ENCODE measurements at places on chromosomes 1 and 21.
A peak's percentile ranks its signal among the peaks of the same experiment; 100 is the strongest.

GRCh38 chr1:233667741-233668140 lies 53.8 kb downstream of the KCNK1 start:
- peak; percentile 22 for DNase-seq

DNA sequence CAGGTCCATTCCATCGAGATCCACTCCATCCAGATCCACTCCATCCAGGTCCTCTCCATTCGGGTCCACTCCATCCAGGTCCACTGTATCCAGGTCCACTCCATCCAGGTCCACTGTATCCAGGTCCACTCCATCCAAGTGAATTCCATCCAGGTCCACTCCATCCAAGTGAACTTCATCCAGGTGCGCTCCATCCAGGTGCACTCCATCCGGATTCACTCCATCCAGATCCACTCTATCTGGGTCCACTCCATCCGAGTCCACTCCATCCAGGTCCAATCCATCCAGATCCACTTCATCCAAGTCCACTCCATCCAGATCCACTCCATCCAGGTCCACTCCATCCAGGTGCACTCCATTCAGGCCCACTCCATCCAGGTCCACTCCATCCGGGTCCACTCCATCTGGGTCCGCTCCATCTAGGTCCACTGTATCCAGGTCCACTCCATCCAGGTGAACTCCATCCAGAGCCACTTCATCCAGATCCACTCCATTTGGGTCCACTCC lies 157.4 kb downstream of the HUNK start:
- DNase-seq: no peak

- peak; percentile 89 for DNase-seq
These were observed 6.0 kb downstream of the GLIS1 start for GRCh38 chr1:53732912-53733317.

DNA sequence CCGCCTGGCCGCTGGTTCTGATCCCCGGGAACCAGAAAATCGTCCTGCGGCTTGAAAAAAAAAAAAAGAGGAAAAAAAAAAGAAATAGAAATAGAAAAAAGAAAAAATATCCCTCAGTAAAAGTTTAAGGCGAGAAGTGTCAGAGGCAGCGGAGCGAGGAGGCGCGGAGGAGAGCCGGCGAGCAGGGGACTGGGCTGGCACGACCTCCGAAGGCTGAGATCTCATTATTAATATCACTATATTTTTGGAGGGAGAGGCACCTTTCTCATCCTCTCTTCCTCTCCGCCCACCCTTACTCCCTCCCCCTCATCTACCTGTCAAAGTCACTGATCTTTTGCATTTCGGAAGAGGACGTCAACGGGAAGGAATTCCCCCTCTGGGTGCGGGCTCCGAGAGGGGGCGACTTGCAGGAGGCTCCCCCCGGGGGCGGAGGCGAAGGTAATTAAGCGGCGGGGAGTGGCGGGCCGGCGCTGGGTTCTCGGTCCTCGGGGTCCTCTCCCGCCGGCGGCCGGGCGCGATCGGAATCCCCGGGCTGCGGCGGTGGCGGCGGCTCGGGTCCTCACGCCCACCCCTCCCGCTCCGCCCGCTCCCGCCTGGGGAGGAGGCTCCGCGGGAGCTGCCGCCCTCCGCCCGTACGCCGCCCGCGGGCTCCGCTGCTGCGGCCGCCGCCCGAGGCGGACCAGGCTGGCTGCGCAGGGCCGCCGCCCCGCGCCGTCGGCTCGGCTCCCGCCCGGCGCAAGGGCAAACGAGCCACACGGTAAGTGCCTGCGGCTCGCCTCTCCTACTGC lies at the start of gene NTNG1:
Gene NTNG1 (plus strand): TSS at position 337 of the 788 bp plus-strand sequence.
- DNase-seq: peak; percentile 72

DNA sequence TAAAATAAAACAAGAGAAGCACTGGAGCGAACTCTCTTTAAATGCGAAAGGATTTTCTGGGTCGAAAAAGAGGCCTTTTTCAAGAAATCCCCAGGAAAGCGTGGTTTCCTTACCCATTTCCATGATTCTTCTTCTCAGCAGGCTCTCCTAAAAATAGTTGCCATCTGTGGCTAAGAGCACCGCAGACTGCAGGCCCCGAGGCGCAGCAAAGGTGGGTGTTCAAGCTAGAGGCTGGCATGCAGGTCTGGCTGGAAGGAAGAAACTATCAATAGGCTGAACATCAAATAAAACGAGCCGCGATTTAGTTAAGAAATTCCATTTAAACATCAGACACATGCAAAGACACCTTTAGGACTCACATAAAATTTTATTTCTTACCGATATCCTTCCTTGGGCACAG lies 135.1 kb downstream of the ADAMTS1 start:
- DNase-seq: no peak

Measured in osteoblast (primary cell).